ENCODE measurements at places on chromosomes 12 and 14.

DNA sequence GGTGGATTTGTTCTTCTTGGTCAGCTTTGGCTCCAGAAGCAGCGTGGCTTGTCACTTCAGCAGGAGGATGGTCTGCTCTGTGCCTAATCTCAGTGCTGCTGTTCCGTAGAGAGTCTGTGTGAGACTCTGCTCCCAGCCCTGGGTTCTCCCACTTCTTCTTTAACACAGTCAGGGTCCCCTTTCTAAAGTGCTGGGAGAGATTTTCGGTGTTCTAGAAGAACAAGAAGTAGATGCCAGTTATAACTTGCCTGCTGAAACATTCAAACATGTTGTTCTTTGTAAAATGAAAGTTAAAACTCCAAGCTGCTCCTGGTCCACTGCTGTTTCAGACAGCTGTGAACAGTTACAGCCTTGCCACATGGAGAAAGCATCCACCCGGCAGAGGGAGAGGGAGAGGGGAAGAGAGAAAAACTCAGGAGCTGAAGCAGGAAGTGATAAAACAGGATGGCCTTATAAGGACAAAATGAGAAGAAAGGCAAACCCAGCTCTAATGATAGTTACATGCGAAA, 55.2 kb upstream of the CERS5 start:
- peak; percentile 93 for DNase-seq

DNA sequence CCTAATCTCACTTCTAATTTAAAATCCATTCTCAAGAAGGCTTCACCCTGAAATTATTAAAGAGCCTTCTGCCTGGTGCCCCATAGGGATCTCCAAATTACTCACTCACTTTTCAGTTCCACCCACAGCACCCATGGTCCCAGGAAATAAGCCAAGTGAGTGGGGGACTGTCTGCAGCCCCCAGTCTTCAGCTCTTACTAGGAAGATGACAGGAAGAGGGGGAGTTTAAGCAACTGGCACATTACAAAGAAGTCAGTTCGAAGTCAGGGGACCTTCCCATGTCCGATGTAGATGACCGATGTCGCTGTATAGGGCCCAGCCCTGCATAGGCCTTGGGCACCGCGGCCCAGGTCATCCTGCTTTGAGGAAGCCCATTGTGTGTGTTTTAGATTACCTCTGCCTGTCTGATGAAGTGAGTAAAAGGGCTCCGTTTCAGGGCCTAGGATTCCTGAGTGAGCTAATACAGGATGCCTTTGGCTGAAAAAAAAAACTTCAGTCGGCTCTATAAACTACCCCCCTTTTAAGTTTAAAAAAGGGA, 1.9 kb downstream of the ACTN1 start:
- no peak for DNase-seq

GRCh38 chr12:68967046-68967445, 34.1 kb upstream of the CPM start:
- DNase-seq: no peak

GRCh38 chr12:126425264-126425663, 1360.0 kb downstream of the AACS start:
- no peak for DNase-seq

DNA sequence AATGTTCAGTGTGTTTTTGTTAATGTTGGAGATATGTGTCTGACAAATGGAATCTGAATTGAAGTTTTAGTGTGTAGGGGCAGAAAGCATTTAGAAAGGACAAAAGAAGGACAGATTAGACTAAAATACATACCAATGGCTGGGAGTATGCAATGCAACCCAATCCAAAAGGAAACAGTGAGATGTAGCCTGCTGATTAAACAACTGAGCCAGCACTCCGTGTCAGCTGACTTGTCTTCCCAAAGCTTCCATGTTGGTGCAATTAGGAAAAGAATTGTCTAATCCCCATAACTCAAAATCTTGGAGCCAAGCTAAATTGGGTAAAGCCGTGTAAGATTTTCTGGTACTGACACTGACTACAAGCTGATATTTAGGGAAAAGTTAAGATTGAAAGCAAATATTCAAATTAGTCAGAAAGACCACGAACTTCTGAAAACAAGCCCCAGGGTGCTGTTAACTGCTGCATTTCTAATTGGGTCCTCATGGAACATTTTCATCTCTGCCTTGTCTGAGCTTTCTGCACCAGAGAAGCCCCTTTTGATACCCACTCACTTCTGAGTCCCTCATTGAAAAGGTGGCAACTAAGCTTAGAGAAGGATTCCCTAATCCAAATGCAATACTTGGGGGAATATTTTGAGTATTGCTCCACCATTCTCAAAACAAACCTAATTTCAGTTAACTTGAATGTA, 109.1 kb downstream of the DAD1 start:
- peak; percentile 41 for DNase-seq

Data from fibroblast of skin of right quadriceps (primary cell).